ENCODE measurements at places on chromosomes 11 and 22.

- DNase-seq, result no peak
Measured at GRCh38 chr11:75576499-75576918, 14.5 kb downstream of the SERPINH1 start.

- no peak for DNase-seq
Measured at GRCh38 chr11:2737226-2737590, 37.4 kb upstream of the KCNQ1OT1 start.

GRCh38 chr11:100753172-100753543 is 66.1 kb downstream of the ARHGAP42 start:
- no peak for DNase-seq

DNA sequence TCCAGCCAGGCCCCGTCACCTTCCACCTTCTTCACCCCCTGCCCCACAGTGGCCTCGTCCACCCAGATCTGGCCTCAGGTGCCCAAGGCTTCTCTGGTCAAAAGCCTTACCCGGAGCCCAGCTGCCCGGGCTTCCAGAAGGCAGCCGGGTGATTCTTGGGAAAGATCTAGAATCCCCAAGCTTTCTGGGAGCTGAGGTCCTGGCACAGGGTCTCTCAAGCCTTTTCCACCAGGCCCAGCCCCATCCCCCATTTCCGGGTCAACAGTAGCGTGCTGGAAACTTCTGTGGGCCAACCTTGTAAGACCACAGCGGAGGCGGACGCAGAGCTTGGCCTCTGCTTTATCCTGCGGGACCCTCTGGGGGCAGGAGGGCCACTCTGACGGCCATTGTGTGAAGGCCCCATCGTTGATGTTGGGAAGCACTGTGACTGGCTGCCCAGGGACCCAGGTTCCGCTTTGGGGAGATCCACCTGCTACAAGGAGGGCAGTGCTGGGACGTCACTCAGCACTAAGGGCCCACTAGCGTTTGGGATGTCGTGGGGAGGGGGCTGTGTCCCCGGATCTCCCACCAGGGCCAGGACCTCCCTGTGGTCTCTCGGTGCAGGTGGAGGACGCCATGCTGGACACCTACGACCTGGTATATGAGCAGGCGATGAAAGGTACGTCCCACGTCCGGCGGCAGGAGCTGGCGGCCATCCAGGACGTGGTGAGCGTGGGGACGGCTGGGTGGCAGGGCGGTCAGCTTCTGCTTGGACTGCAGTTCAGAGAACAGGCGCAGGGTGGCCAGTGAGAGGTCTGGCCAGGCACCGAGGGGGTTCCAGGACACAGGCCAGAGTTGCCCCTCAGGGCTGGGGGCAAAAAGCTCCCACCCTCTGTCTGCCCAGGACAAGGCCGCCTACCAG is 11.5 kb downstream of the TSPAN32 start:
- DNase-seq, result no peak

GRCh38 chr11:1127664-1128162 is 30.0 kb upstream of the MUC5AC start:
- no peak for DNase-seq

DNA sequence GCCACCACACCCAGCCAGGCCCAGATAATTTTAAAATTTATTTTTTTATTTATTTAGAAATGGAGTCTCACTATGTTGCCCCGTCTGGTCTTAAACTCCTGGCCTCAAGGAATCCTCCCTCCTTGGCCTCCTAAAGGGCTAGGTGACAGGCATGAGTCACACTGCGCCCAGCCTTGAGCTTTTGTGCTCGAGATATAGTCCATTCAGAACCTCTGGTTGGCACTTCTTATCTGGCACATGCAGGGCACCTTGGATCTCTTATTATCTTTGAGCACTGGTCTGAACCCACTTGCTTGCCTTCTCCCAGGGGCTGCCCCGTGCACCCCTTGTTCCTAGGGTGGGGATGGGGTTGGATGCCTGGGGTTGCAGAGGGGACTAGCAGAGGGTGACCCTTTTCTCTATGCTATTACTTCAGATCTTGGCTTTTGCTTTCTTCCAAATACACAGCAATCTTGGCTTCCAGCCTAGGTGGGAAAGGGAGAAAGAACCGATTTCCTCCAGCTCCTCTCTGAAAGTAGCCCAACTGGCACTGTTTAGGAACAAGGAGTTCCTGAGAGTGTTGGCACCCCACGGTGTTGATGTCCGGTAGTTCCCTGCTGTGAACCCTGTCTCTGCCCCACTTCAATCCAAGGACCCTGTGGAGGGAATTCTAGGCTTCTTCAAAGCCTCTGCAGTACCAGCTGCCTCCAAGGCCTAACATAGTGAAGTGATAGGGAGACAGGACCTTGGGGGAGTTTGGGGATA is 1.3 kb upstream of the SLC3A2 start:
- DNase-seq, result no peak

DNA sequence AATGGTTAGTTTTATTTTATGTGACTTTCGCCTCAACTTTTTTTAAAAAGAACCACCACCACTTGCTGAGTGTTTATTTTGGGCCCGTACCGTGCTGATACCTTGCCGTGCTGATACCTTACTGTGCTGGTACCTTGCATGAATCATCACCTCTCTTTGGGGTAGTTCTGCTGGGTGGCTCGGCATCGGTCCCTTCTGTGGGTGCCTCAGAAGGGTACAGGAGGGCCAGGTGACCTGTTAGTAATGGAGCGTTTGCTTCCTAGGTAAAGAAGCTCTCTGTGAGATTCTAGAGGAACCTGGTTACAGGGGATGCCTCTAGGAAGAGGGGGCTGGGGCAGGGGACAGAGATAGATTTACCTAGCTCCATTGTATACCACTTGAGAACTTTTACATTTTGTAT is 17.1 kb downstream of the TOM1 start:
- no peak for DNase-seq

DNA sequence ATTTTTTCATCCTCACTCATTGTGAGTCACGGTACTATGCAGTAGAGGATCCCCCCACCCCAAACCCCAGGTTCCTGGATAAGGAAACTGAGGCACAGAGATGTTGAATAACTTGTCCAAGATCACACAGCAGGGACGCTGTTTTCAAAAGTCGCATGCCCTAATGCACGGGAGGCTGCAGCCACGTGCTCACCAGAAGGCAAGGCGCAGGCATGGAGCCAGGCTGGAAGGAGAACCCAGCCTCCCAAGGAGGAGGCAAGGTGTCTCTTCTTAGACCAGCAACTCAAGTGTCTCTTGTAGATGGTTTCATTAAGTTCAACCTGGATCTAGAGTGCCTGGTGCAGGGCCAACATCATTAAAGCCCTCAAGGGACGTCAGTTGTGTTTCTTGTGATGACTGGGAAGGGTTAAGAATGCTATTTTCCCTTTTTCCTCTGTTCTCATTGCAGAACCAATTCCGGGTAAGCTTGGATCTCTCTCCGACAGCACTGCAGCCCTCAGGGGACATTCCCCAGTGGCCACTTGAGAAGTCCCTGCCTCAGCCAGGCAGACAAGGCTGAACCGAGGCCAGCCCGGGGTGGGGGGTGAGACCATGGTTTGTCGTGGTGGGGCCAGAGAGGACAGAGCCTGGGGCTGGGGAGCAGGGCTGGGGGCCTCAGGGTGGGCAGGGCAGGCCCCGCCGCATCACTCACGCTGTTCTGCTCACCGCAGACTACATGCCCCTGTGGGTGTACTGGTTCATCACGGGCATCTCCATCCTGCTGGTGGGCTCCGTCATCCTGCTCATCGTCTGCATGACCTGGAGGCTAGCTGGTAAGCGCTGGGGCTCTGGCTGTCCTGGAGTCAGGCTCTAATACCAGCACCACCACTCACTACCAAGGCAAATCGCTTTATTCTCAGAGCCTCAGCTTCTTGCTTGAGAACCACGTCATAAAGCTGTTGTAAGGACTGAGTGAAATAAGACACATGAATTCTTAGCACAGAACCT is 15.7 kb downstream of the TMEM121B start:
- DNase-seq, result no peak

DNA sequence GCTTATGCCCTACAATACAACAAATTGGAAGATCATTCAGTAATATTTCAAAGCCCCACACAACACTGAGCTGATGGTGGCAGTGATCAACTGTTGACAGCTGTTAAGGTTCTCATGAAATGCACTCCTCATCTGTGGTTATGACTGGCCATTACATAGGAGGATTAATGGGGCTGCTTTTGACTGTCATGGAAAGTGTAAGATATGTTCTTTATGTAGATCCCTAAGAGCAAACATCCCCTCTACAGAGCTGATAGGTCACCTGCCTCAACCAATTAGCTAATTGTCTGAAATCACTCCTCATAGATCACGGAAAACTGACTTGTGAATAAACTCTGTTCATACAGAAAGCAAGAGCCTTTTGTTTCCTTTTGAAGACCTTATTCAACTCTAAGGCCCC is 78.1 kb downstream of the GAB2 start:
- no peak for DNase-seq

GRCh38 chr11:83008581-83008923 is 63.1 kb downstream of the RAB30 start:
- DNase-seq, result no peak

- no peak for DNase-seq
Measured at GRCh38 chr22:20296598-20296997, 23.3 kb downstream of the DGCR6L start.

- no peak for DNase-seq
Measured at GRCh38 chr11:129945373-129945772, 50.0 kb upstream of the NFRKB start.

- no peak for DNase-seq
Measured at GRCh38 chr11:69358398-69359020, 64.6 kb downstream of the MYEOV start.

GRCh38 chr11:90639461-90639993 is 416.7 kb upstream of the CHORDC1 start:
- no peak for DNase-seq

DNA sequence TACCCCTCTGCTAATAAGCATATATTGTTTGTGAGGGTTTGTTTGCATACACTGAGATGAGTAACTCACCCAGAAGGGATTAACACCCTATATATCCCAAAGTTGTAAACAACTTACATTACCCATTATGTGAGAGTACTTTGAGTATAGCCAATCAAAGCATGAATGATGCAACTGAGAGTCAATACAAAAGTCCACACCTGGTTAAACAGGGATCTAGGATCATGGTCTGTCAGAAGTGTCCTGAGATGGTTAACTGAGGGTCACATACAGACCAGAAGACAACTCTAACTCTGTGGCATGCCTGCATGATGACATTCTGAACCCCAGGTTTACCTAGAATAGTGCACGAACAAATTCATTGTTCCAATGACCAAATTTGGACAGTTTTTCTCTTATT is 17.4 kb upstream of the OR10A5 start:
- DNase-seq, result no peak

GRCh38 chr11:92489826-92490399 is 265.3 kb downstream of the FAT3 start:
- no peak for DNase-seq

DNA sequence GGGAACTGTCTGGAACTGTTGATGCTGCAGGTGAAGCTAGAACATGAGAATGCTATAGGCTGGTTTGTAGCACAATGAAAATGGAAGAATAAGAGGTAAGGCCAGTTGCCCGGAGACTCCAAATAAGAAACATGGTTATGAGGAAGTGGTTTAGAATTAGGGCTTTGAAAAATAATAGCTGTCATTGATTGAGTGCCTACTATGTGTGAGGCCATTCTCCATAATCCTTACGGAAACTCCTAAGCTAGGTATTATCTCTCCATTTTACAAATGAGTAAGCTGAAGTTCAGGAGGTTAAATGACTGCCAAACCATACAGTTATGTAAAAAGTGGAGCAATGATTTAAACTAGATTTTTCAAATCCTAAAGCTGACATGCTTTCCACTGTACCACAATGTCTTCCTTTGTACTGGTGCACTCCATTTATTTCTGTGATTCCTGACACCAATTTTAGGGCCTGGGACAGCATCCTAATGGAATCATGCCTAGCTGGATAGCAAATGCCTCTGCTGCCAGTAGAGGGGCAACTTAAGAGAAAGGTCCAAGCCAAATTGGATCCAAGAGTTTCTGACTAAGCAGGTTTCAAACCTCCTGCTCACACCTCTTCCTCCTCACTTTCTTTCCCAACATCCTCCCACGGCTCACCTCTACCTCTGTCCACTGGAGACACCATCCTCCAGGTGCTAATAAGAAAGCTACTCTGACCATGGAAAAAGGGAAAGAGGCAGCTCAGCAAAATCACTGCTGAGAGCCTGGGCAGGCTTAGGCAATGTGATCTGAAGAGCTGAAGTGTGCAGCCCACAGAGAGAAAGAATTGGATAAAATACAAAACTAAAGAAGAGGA is 46.9 kb upstream of the PICALM start:
- no peak for DNase-seq

DNA sequence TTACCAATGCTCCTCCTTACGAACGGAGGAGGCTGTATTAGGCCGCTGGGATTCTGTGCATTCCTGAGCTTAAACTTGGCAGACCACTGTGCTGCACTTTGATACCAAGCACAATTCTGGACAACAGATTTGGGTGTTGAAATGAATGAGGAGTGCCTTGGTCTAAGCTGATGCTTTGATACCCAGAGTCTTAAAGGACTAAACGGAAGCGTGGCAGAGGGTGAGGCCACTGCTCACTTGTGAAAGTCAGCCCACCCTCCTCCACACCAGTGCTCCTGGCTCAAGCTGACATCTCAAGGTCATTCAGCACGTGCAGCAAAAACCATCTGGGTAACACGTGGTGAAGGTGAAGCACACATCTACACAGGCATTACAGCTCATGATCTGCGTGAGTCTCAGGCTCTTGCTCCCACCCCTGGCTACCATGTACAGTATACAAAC is 85.9 kb downstream of the MICAL3 start:
- no peak for DNase-seq

- DNase-seq, result no peak
Measured at GRCh38 chr11:59551659-59552521, 40.6 kb downstream of the OR4D9 start.

GRCh38 chr22:31602259-31602952 is 59.6 kb downstream of the PISD start:
- DNase-seq, result no peak

DNA sequence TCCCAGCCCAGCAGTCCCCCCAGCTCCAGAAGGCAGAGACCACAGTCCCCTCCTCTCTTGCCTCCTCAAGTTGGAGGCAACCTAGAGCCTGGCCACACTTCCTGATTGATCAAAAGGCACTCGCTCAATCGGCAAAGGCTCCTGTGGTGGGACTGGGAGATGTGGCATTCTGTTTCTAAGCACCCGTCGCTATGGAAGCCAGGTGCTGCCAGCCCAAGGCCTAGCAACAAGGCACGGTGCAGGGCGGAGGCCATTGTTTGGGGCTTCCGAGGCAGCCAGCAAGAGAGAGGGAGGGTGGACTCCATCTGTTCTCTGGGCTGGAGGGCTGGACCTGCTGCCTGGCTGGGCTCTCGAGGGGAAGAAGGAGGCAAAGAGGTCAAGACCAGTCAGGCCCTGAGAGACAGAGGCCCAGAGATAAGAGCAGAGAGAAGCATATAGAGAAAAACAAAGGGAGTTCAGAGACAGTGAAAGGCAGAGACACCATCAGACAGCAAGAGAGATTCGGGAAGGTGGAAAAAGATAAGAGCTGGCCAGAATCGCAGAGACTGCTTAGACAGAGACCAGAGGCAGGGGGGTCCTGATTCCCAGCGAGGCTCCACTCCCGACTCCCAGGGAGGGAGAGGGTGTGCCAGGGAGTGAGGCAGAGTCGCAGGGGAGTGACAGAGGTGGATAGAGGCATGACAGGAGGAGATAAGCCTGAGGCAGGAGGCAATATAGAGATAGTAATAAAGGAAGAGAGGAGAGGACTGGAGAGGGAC is 21.2 kb downstream of the PDE2A start:
- no peak for DNase-seq

GRCh38 chr11:66957971-66958231 is 282 bp downstream of the PC start:
- no peak for DNase-seq

- no peak for DNase-seq
Measured at GRCh38 chr22:23302171-23303002, 122.1 kb downstream of the BCR start.

Measured in stimulated activated CD8-positive, alpha-beta memory T cell treated with anti-CD3 and anti-CD28 coated beads, Interleukin-12 subunit alpha, Interleukin-12 subunit beta, amount 100 ng/mL, for 1 hour (primary cell).